CD8-positive, alpha-beta memory T cell (primary cell): ENCODE measurements at places on chromosomes 2 and 18.

- DNase-seq: no peak
Measured at GRCh38 chr2:231200805-231201474, 2.5 kb downstream of the ARMC9 start.

- DNase-seq: no peak
Measured at GRCh38 chr18:65661391-65661790, 89.4 kb upstream of the CDH7 start.

- DNase-seq: no peak
Measured at GRCh38 chr18:457140-457519, 43.4 kb downstream of the COLEC12 start.

DNA sequence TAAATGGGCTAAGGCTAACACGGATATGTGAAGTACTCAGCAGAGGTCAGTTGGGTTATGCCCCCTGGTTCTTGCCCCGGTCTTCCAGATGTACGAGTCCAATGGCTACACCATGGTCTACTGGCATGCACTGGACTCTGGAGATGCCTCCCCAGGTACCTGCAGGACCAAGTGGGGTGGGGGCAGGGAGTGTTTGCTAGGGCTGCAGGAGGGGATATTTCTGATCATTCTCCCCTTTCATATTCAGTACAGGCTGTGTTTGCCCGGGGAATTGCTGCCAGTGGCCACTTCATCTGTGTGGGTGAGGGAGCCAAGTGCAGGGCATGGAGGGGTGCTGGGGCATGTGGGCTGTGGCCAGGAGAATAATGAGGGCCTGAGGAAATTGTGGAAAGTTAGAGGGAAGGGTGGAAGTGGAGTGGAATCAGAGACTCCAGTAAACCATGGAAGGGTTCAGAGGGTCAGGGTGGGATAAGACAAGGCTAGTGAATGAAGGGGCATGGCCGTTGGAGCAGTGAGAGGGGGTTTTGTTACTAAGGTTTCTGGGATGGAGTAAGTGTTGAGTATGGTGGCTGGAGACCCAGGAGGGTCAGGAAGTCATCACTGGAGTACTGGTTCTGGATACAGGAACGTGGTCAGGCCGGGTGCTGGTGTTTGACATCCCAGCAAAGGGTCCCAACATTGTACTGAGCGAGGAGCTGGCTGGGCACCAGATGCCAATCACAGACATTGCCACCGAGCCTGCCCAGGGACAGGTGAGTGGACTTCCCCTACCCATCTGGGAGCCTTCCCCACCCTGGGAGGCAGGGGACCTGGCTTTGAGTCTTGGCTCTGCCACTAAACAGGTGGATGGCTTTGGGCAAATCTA, 1.9 kb downstream of the WDR54 start:
- no peak for DNase-seq

DNA sequence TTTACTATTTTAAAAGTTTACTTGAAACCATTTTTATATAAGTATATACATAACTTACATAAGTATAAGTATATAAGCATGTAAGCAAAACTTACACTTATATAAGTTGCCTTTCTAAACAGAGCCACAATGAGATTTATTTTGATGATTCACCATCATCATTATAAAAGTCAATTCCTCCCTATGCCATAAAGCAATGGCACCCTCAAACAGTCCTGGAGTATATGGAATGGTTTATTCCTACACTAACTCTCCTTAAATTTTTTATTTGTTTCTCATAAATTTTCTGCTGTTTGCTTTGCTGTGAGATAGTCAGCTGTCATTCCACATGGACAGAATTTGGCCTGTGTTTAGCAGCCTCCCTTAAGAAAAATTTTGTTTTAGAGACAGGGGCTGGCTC, 114.2 kb downstream of the NAB1 start:
- no peak for DNase-seq

- DNase-seq: no peak
Measured at GRCh38 chr2:206836722-206837121, 71.3 kb downstream of the FASTKD2 start.

DNA sequence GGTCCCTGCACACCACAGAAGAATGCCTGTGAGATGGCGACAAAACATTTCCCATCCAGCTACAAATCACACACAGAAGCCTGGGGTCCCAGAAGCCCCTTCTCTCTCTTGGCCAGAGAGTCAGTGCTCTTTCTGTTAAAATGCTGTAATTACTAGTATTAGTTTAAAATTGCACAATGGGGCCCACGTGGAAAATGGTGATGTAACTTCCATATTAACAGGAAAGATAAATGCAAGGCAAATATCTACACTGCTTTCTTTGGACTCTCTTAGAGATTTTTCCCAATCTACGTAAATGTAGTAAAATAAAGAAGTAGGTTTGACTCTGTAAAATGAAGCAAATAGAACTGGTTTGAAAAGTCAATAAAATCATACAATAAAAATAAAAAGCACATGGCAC, 113.9 kb upstream of the TFCP2L1 start:
- no peak for DNase-seq

DNA sequence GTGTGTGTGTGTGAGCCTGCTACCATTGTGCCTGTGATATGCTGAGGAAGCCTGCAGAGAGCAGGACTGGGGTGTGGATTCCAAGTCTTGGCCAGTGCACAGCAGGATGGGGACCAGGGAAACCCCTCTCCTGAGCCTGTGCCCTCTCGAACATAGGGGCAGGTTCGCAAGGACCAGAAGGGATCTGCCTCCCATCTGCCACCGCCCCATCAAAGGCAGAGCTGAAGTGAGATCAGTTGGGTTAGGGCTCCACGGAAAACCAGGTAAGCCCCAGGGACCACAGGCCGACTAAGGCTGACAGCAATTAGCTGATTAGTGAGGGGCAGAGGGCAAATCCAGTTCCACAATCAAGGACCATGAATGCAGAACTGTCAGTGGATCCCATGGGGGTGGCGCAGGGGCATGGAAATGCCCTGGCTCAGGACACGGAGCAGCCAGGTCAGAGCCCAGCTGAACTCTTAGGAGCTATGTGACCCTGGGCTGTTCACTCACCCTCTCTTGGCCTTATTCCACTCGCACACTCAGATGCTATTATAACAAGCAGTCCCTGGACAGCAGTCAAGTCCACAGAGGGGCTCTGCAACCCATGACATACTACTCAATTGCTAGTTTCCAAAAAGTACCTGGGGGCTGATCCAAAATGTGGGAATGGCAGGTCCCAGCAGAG, 84.2 kb upstream of the ID2 start:
- no peak for DNase-seq

GRCh38 chr2:174612970-174613369, 15.4 kb upstream of the WIPF1 start:
- no peak for DNase-seq

GRCh38 chr2:218180467-218181114, 13.8 kb upstream of the CXCR1 start:
- DNase-seq: no peak

DNA sequence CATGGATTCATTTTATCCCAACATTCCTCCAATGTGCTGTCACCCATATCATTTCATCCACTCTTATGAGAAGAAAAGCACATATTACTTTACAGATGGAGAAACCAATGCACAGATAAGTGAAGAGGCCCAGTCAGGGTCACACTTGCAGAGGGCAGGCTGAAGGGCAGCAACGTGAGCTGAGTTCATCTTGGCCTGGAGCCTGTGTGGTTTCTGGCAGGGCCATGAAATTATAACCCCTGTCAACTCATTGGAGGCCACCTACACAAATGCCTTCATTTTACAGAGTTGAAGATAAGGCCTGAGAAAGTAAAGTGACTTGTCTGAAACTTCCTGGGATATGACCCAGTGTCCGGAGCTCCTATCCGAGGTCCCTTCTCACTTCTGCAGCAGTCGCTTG, 88.4 kb upstream of the NRP2 start:
- no peak for DNase-seq

DNA sequence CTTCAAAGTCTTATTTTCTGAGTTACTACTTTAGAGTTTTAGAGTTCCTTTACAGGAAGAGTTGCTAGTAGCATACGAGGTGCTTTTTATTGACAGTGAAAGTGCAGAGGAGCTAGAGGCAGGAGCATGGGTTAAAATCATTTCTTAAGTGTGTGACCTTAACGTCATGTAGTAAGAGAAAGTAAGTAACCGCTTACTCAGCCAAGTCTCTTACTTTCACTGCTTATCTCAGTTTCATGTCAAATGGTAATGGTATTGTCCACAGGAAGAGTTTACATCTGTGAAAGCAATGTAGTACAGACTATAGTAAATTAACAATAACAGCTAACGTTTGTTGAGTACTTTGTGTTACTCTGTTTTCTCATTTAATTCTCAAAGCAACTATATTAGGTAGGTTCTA, 12.6 kb downstream of the NDUFAF7 start:
- DNase-seq: no peak

DNA sequence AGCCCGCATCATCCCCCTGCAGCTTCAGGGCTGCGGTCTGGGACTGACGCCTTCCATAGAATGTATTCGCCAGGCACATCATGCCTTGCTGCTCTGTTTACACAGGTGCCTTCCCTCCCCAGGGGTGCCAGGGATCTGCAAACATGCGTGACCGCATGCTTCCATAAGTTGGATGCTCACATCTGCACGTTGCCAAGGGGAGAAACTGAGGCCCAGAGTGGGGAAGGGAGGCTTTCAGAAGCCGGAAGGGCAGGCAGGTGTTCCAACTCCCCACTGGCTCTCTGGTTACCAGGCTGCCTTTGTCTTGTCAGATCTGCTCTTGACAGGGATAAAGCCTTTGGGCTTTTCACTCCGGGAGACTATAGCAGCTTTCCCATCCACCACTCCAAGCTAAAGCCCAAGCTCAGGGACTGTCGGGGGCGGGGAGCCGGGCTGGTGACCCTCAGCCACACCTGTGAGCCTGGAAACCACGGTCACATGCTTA, 125.8 kb upstream of the TNP1 start:
- no peak for DNase-seq

GRCh38 chr18:35747894-35748472, 166.4 kb downstream of the GALNT1 start:
- no peak for DNase-seq

DNA sequence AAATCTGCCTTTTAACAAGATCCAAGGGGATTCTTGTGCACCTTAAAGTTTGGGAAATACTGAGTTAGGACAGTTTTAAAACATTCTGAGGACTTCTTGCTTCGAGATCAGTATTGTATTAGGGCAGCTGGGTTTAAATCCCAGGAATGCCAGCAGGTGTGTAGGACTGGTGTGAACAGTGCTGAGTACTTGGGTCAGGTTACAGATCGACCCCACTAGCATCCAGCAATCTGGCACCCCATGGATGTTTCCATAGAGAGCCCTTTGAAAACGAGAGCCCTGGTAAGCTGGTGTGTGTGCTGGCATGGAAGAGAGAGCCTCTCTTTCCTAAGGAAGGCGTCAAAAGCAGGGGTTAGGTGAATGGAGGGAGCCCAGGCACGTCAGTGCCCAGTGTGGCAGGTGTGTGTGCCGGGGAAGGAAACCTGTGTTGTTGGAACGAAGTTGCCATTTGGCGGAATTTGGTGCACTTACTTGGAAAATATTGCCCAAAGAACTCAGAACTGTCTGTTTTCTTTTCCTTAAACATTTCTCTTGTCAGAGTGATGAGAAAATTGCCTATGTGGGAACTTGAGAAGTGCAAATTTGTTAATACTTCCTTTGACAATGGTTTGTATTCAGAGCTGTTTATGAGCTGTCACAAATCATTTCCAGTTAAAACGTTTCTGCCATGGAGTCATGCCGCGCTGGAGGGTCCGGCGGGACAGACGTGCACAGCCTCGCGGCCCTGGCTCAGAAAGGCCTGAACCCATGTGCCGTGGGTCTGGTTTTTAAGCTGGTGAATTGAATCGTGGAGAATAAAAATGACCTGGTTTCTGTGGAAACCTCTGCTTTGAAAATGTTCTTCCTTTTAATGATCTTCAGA, 38.1 kb downstream of the LDLRAD4 start:
- no peak for DNase-seq

GRCh38 chr2:71779774-71780105, 326.4 kb downstream of the DYSF start:
- DNase-seq: no peak

DNA sequence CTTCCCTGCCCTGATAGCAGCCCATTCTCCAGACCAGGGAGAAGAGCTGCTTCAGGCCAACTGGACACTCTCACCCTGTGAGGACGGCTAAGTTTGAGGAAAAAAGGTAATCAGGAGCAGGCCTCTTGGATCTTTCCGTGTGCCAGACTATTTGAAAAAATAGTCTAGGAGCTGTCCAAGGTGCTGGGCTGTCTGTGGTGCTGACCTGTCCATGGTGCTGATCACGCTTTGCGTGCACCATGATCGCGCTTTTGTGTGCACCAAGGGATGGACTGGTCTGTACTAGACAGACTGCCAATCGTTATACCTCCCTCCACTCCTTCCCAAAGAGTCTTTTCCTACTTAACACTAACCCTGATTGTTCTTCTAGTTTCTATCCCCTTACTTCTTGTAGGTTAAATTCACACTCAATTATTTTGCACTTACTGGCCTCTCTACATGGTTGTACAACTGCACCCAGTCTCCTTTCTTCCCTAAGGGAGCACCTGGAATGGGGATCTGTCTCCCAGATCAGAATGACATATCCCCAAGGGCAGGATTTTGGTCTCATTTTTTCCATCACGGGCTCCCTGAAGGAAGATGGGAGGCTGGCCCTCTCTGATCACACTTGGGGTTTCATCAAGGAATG, 295.4 kb downstream of the CELF4 start:
- peak; percentile 7 for DNase-seq

DNA sequence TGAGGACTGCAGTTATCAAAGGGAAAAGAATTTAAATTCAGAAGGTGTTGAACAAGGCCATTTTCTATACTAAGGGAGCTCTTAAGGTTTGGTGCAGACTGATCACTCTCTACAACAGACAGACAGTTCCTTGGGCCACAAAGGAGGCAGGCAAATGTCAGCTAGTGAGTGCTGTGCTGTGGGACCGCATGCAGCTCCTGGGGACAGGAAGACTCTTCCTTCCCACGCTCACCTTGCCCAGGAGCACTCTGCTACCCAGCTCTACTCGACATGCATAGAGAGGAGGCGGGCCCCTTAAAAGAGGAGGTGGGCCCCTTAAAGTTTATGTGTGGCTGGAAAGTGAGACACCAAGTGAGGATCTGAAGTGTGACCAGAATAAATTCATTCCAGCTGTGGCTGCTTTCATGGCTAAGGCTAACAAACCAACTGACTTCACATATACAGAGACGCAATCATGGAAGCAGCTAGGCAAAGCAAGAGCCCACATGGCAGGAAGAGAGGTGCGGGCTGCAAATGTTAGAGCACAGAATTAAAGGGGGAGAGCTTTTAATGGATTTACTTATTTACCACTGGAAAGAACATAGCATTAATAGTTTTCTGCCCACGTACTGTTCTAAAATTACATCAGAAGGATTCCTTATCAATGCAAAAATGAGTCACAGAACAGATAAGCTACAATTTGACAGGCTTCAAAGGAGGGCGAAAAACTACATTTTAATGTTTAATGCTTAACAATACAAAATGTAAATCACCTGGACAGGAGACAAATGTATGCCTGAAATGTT, 101.4 kb upstream of the RNU4ATAC start:
- no peak for DNase-seq

- DNase-seq: no peak
Measured at GRCh38 chr18:685438-685837, 27.0 kb downstream of the ENOSF1 start.

- DNase-seq: no peak
Measured at GRCh38 chr2:9811679-9812511, 31.4 kb upstream of the TAF1B start.

GRCh38 chr2:220469201-220469600, 841.8 kb downstream of the SLC4A3 start:
- DNase-seq: no peak
